ENCODE measurements at places on chromosomes 2 and 18. TPM values are rescaled to one million over a fixed set of nuclear protein-coding genes. Genes with fewer than 3 reads are reported as not detected.
A peak's percentile ranks its signal among the peaks of the same experiment; 100 is the strongest.

DNA sequence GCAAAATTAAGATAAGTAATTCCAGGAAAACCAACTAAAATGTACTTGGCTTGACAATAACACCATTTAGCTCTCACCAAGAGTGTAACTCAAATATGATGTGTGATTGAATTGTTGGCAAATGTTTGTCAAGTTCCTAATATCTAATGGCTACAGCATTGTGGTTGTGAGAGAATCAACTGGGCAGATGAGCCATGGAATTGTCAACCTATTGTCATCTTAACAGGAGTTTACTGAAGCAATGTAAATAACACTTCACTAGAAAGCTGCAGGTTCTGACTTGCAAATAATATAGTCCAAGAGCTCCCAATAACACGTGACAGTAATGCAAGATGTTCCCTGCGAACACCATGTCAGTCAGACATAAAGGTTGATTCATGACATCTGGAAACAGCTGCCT lies 495.2 kb upstream of the MEIS1 start:
- DNase-seq: peak; percentile 39

DNA sequence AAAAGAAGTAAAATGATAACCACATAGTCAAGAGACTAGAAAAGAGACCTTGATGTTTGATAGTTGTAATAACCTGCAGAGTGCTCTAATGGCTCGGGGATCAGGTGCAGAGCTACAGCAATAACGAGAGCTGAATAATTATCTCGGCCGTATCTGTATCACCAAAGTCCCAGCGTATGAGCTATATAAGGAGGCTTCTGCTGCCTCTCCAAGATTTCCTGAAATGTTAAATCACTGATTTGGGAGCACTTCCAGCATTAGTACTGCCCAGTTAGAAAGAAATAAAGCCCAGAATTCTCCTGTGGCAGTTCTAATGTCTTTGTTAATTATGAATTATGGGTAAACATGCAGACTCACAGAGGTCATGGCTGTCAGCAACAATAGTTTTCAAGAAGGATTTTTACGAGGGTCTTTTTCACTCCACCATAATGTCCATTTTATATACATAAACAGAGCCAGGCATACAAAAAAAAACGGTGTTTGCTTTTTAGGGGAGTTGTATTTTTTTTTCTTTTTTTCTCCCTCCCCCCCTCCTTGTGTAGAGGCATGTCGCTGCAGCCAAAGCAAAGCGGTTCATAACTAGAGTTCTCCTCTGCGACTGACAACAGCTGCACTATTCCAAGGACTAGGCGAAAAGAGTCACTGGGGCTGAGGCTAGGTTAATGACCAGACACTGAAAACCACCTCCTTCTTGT lies 168.3 kb upstream of the VRK2 start:
- no peak for DNase-seq

DNA sequence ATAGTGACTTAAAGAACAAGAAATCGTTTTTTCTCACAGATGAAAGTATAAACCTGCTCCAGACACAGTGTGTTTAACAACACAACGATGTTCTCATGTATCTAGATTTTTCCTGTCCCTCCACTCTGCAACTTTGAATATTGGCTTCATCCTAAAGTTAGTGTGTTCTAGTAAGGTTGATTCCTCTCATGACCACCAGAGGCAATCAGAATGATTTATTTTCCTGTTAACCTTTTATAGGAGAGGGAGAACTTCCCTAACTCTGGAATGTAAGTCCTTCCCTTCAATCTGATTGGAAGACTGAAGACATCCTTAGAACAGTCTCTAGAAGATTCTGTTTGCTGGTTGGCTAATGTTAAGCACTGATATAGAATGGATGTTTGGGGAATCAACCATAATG lies 41.0 kb upstream of the TAF4B start:
- DNase-seq: peak; percentile 8

DNA sequence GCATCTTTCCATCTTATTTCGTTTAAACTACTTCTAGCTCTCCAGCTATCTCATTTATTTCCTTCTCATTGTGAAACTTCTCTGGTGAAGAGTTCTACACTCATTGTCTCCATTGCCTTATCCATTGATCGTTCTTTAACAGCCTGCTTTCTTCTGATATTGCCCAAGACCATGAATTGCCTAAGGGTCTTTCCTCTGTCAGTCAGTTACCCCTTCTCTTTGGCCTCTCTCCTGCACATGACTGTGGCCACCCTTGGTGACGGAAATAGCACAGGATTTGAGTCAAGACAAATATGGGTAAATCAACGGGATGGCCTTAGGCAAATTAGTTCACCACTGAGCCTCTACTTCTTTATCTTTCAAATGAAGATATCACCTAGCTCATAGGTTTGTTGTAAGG lies 26.6 kb downstream of the NHEJ1 start:
- DNase-seq: no peak

Gene PROM2
- 41.6 TPM for total RNA-seq

DNA sequence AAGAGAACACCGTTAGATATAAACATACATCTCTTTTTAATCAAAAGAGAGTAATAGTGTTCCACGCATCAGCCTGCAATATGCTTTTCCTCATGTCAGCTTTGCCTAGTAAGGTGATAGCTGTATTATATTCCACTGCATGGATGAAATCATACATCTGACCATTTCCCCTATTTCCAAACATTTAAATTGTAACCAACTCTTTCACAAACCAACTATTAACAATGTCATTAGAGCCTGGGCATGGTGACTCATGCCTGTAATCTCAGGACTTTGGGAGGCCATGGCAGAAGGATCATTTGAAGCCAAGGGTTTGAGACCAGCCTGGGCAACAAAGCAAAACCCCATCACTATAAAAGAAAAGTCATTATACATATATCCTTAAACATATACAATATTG lies 284.8 kb downstream of the BCL11A start:
- no peak for DNase-seq

Gene NHEJ1
- 22.1 TPM for total RNA-seq

DNA sequence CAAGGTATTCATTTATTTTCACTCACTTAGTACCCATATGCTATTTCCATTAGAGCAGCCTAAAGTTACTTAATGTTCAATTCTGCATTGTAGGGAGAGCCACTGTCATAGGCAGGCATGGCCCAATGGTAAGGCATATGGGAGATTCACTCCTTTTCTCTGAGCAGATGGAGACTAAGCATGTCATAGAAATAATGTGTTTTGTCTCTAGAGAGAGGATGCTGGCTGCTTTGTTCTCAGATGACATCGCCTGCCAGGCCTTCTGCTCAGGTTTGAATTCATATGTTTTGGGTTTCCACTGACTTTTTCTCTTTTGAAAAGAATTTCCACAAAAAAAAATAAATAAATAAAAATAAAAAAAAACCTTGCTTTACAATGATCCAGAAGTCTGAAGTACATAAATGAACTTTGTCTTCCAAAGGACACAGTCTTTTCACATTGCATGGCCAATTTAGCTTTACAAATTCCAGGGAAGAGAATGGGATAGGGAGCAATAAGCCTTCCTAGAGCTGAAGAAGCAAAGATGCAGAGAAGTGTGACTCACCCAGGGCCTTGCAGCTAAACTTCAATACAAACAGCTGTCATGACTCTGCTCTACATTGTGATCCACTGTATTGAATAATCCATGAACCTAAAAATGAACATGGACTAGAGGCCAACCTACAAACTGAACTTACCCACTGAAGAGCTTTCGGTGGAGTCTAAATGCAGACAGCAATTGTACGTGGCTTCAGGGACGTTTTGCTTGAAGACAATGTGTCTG lies 422.5 kb downstream of the CMPK2 start:
- peak; percentile 1 for DNase-seq

DNA sequence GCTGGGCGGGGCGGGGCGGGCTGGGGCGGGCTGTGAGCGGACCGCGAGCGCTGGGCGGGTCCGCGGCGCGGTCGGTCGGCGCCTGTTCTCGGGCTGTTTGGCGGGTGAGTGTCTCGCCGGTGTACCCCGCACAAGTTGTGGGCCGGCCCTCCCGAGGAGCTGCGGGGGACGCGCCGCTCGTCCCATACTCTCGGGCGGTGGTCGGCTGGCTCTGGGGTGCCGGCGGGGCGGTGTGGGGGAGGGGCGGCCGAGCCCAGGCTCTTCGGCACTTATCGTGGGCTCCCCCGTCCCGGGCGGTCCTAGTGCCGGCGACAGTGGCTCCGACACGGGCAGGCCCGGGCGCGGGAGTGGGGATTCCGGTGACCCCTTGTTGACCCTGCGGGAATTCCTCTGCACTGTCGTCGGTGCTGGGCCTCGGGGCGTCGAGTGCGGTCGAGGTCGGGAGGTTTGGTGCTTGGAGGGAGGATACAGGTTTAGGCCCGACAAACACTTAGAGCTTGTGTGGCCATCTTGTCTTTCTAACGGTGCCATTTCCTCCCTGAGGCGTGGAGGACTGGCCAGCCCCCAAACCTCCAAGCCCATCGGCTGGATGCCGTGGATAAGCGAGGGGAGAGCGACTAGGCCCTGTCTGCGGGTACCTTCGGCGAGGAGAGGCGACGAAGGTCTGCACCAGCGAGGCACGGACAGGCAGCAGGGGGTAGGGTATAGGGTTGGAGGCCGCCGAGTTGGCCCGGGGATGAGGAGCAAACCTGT lies at the start of gene SEPTIN2:
Gene SEPTIN2, plus strand, starts transcription at position 47 of the 753 bp plus-strand sequence. CDS start 8,308 bp downstream, outside the sequence.
- no peak for DNase-seq

DNA sequence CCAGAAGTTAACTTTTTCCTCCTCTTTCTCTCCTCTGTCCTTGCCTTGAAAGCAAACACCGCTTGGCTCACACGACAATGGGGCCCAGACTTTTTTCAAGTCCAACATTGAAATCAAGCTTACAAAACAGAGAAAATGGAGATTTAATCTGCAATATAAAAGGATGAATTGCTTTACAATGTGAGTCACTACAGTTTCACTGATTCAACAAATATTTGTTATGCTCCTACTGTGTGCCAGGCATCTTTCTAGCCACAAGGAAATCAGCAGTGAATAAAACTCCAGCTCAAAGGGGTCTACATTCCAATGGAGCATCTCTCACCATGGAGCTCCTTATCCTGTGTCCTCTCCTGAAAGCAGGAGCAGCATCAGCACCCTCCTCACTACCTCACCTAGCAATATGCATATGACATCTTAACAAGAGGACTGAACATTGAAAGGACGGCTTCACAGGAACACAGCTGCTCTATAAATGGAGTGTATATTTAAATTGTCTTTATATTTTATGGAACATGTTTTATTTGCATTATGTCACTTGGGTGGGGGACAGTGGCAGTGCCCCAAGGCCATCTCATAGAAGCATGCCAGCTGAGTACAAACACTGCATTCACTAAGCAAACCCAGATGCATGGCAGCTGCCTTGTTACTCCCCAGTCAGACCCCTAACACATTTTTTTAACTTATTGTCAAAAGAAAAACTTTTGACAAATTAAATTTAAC lies 39.5 kb downstream of the PKDCC start:
- DNase-seq: no peak

Gene SALL3
- total RNA-seq: not detected

Gene SOWAHC
- total RNA-seq: 63.5 TPM

Gene DOK1
- total RNA-seq: 0.51 TPM

- no peak for DNase-seq
These were observed 70.2 kb upstream of the ITM2C start for GRCh38 chr2:230794497-230794896.

Gene EML6
- total RNA-seq: 0.53 TPM

Gene IL1F10
- total RNA-seq: not detected

DNA sequence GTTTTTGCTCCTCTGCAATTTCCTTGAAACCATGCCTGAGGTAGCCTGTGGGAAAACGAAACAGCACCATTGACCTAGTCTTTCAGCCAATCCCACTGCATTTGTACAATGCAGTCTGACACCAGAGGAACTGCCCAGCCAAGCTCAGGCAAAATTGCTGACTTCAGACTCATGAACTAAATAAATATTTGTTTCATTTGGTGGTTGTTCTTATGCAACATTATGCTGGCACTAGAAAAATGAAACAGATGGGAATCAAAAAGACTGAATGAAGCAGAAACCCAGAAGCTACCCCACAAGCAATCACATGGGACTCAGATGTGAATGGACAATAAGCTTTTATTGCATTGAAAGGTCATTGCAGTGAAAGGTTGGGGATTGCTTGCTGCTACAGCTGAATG lies 1.7 kb downstream of the NAT8 start:
- peak; percentile 29 for DNase-seq

Gene FEV
- total RNA-seq: not detected

DNA sequence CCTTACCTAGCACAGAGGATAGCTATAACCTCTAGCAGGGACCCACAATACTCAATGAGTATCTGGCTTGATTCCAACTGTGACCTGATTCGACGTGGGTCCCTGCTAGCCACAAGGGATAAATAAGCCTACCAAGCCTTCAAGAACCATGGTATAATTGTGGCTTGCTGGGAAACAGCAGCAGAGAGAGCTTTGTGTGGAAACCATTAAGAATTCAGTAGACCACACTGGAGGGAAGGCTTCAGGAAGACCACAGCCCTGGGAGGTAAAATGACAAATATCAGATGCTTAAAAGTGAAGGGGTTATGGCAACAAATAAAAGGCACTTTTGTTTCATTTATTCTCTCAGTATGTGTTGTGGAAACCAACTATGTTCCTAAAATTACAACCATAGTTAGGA lies 82.6 kb upstream of the WIPF1 start:
- no peak for DNase-seq

- no peak for DNase-seq
These were observed 33.9 kb upstream of the IKZF2 start for GRCh38 chr2:213185147-213185822.

DNA sequence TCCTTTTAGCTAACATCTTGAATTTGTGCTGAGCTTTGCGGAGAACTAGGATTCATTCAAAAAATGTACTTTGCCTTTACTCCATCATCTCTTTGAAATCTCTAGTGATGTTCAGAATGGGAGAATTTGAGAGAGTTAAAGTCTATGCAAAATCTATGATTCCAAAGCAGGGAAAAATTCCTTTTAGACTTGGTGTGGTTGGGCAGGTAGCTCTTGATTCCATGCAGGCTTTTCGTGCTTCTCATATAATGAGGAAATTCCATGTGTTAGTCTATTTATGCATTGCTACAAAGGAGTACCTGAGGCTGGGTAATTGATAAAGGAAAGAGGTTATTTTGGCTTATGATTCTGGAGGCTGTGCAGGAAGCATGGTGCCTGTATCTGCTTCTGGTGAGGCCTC lies 258.9 kb upstream of the EPHA4 start:
- DNase-seq: no peak

GRCh38 chr2:191051177-191051576 lies 37.2 kb upstream of the STAT1 start:
- DNase-seq: peak; percentile 26

- DNase-seq: no peak
These were observed 76.0 kb downstream of the NCK2 start for GRCh38 chr2:105820691-105821090.

GRCh38 chr2:135144343-135144742 lies 92.3 kb downstream of the RAB3GAP1 start:
- peak; percentile 78 for DNase-seq

Gene DYNC1I2
- total RNA-seq: 95.1 TPM

Gene KYNU
- total RNA-seq: 31.4 TPM

GRCh38 chr2:73907840-73908452 lies 15.1 kb downstream of the ACTG2 start:
- DNase-seq: peak; percentile 46

Measured in bronchial epithelial cell (primary cell).